T1000 (cell line): ENCODE measurements at places on chromosomes 13 and 19.
A peak's percentile ranks its signal among the peaks of the same experiment; 100 is the strongest.

DNA sequence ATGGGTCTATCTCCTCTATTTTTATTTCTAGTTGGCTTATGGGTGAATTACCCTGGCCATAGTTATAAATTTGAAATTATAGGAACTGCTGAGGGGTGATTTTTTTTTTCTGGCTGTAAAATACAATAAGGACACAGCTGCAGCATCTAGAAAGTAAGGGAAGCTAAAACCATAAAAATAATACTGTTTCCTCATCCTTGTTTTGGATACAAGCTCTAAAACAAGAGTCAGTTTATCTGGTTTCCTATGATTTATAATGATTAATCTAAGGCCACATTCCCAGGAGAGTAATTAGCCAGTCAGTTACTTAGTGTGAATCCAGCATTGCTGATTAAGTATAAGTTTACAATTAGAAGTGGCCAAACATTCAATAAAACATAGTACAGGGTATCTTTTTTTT lies 219.1 kb upstream of the NBEA start:
- no peak for DNase-seq

- DNase-seq: no peak
Observed at GRCh38 chr13:109111141-109111540, 481.7 kb downstream of the MYO16 start.

- DNase-seq: no peak
Observed at GRCh38 chr13:85603735-85604134, 195.5 kb downstream of the SLITRK6 start.

GRCh38 chr19:19900139-19900728 lies 512 bp upstream of the ZNF93 start:
- no peak for DNase-seq

GRCh38 chr19:40355975-40356680 lies 7.6 kb downstream of the PLD3 start:
- DNase-seq: no peak

GRCh38 chr13:51559946-51560735 lies 24.1 kb upstream of the WDFY2 start:
- no peak for DNase-seq

DNA sequence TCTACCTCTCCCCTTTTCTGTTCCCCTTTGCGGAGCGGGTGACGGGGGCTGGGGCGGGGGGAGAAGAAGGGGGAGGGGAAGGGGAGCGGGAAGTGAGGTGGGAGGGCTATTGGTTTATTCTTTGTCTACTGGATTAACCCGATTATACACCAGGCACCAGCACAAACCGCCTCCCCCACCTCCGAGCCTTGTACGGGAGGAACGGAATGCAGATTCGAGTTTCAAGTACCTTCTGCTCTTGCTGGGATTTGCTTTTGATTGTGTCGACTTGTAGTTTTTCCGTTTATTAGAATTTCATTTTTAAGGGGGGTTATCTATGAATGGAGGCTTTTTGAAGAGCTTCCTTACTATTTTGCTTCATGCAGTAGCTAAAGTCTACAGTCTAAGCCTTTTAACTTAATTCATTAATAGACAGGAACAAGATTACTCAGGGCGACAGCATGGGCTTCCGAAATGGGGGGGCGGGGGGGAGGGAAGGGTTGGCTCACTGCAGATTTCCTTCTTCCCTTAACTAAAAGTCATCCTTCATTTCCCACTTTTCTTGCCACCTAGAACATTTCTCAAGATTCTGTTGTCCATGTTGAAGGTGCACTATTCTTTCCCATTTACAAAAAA lies 937 bp upstream of the SPRY2 start:
- DNase-seq: no peak

GRCh38 chr13:42373048-42373812 lies 101.3 kb downstream of the AKAP11 start:
- no peak for DNase-seq

- DNase-seq: peak; percentile 10
Observed at GRCh38 chr19:45779231-45780145, 2.8 kb downstream of the DMPK start.

DNA sequence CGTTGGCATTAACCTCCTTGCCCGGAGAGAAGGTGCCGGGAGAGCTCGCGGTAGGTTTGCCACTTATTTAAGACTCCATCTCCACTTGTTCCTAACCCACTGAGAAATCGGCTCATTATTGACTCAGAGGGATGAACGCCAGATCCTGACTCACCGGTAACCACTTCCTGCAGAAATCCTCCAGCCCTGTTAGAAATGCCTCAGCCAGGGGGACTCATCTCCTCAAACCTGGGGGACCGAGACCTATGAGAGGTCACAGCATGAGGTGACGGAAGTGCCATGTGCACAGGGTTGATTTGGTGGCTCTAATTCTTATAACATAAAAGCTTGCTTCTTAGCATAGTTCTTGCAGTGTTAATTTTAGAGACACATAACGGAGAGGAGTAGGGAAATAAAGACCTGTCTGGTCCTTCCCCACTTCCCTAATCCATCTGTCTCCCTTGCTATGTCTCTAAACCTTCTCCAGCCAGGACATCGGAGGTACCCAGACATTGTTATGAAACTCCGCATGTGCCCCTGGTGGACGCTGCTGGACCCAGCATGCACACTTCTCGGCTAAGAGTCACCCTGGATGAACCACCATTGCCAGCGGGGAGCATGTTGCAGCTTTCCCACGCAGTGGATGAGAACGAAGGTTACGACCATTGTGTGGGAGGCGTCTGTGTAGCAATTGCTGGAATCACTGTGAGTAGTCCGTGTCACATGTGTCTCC lies 158.9 kb downstream of the EFNB2 start:
- DNase-seq: peak; percentile 59

DNA sequence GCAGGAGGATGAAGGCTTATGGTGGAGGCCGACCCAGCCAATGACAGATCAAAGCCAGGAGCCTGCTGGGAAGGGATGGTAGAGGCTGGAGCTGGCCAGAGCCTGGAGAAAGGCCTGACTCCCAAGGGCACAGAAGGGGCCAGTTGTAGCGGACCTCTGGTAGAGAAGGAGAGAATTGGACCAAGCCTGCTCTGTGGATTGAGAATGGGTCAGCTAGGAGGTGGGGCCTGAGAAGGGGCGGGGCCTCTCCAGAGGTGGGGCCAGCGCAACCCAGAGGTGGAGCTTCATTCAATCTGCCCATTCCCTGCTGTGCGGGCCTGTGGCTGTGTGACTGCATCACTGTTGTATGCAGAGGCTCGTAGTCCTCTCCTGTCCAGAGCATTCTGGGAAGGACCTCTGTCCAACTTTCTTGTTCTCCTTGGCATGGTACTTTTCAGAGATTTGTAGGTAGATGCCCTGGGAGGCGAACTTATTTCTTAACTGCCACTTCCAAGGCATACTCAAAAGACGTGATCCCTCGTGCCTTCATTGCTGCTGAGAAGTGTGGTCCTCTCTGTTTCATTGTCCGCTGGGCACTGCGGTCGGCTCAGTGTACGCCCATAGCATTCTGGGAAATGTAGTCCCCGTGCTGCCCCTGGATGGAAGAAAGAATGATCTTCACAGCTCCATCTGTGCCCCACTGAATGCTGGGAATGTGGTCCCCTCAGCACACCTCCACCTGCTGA lies 6.7 kb downstream of the GRIN2D start:
- DNase-seq: peak; percentile 66

DNA sequence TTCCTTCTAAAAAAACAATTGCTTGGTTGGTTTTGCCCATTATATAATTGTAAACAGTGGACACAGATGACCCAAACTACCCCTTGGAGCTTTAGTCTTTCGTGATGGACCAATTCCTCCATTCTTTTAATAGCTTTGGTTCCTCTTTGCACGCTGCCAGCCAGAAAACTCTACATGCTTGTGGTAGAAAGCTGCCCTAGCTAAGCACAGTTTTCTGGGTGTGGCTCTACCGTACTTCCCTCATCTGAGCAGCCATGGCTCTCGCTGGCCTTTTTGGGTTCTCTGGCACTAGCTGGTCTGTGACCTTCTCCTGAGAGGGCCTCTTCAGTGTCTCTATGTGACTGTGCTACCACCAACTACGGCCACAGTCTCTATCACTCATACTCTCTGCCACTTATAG lies 29.9 kb upstream of the CEBPA start:
- DNase-seq: no peak

DNA sequence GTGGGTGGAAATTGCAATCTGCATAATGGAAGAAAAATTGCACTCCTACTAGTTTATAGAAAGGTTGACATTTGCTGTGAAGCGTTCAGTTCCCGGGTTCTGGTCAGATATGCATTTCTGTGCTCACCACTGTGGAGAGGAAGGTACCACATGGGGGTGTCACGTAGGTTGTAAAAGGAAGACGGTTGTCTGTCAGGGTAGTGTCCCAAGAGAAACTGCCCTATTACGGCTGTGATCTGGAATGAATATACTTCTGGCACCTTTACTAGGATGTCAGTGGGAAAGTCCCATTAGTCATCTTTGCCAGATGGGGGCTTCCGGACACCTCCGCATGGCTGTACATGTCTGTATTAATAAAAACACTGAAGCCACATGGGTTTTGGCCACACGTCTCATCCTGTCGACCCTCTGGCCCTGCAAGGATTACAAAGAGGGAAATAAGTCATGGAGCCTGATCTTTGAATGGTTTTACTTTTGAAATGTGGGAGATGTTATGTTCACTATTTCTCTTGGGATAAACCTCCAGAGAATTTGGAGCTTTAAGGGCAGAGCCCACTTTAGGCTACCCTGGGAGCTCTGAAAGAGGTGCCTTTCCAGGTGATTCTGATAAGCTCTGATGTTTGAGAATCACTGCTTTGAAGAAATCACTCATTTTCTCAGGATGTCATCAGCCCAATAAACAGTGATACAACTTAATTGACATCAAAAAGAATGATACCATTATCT lies 133.9 kb downstream of the AKAP11 start:
- DNase-seq: no peak

- DNase-seq: no peak
Observed at GRCh38 chr13:79353693-79354092, 52.4 kb downstream of the RBM26 start.

- DNase-seq: no peak
Observed at GRCh38 chr19:38072776-38073750, 151.0 kb downstream of the DPF1 start.

GRCh38 chr19:19039901-19040300 lies 6.5 kb downstream of the ARMC6 start:
- no peak for DNase-seq

GRCh38 chr13:67619995-67620380 lies 389.9 kb upstream of the PCDH9 start:
- no peak for DNase-seq

GRCh38 chr13:44853641-44854040 lies 135.6 kb downstream of the NUFIP1 start:
- no peak for DNase-seq
